ENCODE measurements at places on chromosomes 16 and 17.

- DNase-seq = no peak
Observed at GRCh38 chr16:48430890-48431289, 45.7 kb upstream of the SIAH1 start.

DNA sequence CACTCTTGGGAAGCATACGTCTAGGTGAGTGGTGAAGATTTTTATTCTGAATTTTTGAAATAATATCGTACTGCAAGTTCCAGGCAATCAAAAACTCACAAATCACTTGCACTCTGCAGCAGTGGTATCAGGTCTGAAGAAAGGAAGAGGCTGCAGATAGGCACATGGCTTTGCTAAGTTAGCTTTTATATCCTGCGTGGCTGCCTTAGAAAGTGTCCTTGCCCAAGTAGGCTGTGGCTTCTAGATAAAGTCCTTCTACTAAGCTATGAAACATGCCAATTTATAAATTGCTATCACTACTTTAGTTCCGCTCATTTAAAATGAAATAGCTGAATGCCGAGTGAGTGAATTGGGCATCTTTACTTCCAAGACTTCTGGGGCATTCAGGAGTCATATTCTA, 17.9 kb downstream of the WWOX start:
- DNase-seq = no peak

- no peak for DNase-seq
Observed at GRCh38 chr16:89841275-89841674, 13.0 kb downstream of the SPIRE2 start.

GRCh38 chr17:58693208-58693607, 806 bp downstream of the RAD51C start:
- DNase-seq = no peak

DNA sequence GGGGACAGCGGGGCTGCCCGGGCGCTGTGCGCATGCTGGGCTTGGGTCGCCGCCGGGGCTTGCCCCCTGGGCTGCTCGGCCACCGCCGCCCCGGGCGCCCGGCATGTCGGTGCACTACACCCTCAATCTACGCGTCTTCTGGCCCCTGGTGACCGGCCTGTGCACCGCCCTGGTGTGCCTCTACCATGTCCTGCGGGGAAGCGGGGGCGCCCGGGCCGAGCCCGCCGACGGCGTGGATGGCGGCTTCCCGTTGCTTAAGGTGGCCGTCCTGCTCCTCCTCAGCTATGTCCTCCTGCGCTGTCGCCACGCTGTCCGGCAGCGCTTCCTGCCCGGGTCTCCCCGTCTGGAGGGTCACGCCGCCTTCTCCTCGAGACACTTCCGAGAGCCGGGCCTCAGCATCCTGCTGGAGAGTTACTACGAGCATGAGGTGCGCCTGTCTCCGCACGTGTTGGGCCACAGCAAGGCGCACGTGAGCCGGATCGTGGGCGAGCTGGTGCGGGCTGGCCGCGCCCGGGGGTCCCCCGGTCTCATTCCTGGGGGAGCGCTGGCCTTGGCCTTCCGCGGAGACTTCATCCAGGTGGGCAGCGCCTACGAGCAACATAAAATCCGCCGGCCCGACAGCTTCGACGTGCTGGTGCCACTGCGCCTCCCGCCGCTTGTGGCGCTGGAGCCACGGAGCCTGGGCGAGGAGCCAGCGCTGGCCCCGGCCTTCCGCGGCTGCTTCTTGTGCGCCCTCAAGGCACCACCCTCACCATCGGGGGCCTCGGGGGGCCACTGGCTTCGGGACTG, 789 bp downstream of the ITPRIPL2 start:
- DNase-seq = peak; percentile 68

- no peak for DNase-seq
Observed at GRCh38 chr16:83215406-83216001, 588.7 kb downstream of the CDH13 start.

DNA sequence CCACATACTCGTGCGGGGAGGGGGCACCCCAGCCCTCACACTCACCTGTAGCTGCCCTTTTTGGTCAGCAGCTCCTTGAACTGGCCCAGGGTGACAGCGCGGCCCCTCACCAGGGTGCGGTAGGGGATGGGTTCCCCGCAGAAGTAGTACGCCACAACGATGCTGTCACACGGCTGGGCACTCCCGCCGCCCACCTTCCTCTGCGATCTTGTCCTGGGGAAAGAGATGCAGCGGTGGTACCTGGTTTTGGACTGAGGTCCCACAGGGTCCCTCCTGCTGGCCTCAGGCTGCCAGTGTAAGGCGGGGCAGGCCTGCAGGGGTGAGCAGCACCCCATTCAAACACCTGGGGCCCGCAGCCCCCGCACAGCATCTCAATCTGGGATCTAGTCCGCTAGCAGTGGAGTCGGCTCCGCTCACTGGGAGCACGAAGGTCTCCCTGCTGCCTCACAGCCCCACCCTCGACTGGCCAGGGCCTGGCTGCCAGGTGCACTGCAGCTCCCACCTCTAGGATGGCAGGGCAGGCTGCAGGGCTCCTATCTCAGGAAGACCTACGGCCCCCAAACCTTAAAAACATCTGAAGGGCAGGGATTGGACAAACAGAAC, 6.5 kb downstream of the PDIA2 start:
- DNase-seq = no peak

- no peak for DNase-seq
Observed at GRCh38 chr17:12995106-12995895, 22.5 kb downstream of the ELAC2 start.

DNA sequence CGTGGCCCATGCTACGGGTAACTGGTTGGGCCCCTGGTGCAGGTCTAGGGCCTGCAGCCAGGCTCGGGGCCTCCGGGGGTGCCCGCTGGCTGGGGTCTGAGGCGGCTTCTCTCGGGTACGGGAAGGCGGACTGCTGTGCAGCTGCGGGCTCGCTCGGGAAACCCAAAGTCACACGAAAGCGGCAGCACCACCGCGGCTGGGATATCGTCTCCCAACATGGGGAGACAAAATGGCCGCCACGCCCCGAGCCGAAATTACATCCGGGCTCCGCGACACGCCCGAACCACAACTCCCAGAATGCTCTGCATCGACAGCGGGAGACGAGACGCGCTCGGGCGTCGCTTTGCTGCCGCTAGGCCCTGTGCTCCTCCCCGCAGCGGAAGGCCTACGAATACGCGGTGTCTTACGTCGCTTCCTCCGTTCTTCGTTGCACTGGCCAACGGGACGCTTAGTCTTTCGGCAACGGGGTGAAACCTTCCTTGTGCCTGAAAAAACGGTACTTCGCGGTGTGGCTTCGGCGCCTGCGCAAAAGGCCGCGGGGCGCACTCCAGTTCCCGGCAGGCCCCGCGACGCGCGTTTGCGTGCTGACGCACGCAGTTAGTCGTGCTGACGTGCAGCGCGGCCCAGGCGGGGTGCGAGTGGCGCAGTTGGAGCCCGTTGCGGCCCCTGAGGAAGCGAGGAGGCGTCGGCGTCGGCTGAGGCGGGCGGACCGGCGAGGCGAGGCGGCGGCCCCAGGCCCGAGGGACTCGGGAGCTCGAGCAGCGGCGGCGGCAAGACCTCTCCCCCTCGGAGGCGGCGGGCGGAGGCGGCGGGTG, at the start of gene SRRM2:
SRRM2 (plus strand) TSS at position 604 of the 815 bp plus-strand sequence. CDS start 3,727 bp downstream, outside the sequence.
- DNase-seq = peak; percentile 95

DNA sequence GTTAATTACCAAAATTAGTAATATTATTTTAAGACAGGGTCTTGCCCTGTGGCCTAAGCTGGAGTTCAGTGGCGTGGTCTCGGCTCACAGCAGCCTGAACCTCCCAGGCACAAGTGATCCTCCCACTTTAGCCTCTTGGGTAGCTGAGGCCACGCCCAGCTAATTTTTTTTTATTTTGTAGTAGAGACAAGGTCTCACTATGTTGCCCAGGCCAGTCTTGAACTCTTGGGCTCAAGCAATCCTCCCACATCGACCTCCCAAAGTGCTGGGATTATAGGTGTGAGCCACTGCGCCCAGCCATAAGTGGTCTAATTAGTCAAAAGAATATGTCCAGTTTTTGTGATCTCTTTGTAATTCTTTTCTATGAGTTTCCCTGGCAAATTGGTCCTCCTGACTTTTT, 12.0 kb upstream of the CFDP1 start:
- DNase-seq = no peak

DNA sequence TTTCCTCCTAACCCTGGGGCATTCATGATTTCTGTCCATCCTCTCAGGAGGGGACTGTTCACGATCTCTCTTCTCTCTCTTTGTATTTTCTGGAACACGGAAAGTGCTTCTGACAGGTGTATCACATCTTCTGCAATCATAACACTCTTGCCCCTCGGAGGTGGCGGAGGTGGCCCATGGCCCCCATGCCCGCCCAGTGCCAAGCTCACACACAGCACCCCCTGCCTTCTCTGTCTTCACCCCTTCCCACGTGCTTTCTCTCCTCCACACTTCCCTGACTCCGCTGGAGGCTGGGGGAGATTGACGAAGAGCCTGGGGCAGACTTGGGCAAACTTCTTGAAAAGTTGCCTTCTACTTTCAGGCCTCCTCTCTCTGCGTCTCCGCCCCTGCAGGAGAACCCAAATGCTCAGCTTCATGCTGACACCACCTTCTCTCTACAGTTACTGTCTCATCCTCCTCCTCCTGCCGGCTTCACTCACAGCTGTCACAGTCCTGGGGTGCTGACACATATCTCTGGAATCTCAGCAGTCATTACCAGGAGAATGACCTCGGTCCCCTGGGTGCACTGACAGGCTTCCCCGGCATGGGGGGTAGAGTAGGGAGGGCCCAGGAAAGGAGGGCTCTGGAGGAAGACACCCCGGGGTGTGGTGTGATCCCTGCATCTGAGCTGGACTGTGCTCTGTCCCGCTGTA, 127.1 kb downstream of the ENGASE start:
- DNase-seq = no peak

GRCh38 chr16:58487566-58488351, 12.2 kb upstream of the NDRG4 start:
- peak; percentile 87 for DNase-seq

DNA sequence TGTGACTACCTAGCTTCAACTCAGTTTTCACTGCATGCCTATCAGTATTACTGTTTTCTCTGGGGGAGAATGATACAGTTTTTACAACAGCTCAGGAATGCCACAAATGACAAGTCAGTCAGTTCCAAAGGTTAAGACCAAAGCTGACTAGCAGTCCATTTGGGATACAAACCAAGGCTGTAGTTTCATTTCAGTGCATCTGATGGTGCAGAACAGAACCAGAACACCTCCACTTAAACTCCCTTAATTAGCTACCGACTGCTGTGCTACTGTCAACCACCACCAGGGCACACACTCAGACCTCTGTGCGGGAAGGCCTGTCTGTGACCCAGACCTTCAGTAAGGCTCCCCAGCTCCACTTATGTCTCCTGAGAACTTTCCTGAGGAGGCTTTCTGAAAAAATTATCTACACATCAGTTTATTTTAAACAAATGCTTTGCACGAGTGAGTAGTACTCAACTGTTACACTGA, 20.4 kb downstream of the NFE2L1 start:
- DNase-seq = no peak

- peak; percentile 63 for DNase-seq
Observed at GRCh38 chr17:17300624-17301568, 2.3 kb upstream of the NT5M start.

GRCh38 chr16:87037012-87037411, 280.2 kb downstream of the C16orf95 start:
- no peak for DNase-seq

- peak; percentile 20 for DNase-seq
Observed at GRCh38 chr16:8798174-8798527, 512 bp downstream of the PMM2 start.

DNA sequence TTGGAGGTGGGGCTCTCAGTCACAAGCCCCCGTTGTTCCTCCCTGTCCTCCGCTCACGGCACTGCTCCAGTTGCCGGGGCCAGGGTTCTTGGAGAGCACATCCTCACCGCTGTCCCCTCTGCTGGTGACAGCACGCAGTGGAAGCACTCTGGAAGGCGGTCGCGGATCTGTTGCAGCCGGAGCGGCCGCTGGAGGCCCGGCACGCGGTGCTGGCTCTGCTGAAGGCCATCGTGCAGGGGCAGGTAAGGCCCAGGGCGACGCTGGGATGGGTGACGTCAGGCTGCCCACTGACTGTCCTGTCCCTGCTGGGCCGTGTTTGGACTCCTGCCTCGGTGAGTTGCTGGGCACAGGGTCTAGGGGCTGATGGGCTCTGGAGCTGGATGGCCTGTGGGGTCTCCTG, 5.4 kb downstream of the TSC2 start:
- DNase-seq = no peak

- DNase-seq = no peak
Observed at GRCh38 chr17:78999947-79000395, 9.6 kb downstream of the CANT1 start.

- no peak for DNase-seq
Observed at GRCh38 chr17:32185875-32186274, 43.6 kb downstream of the RHOT1 start.

GRCh38 chr16:912684-913613, 57.8 kb downstream of the LMF1 start:
- peak; percentile 56 for DNase-seq

- DNase-seq = peak; percentile 64
Observed at GRCh38 chr17:57899822-57900221, 50.0 kb upstream of the MRPS23 start.

DNA sequence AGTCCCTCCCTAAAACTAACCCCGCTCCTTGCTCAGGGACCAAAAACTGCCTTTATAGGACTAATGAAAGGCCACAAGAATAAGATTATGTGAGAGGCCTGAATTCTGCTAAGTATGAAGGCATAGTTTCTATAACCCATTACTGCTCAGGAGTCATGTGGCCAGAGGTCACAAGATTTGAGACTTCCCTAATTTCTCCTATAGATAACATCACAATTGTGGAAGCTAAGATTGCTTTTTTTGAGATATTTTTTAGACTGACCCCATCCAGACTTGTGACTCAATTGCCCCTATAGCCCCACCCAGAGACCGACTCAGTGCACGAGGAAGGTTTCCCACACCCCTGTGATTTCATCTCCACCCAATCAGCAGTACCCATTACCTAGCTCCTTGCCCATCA, 504.1 kb upstream of the GOT2 start:
- no peak for DNase-seq

GRCh38 chr17:811051-811784, 29.1 kb downstream of the MRM3 start:
- DNase-seq = no peak

DNA sequence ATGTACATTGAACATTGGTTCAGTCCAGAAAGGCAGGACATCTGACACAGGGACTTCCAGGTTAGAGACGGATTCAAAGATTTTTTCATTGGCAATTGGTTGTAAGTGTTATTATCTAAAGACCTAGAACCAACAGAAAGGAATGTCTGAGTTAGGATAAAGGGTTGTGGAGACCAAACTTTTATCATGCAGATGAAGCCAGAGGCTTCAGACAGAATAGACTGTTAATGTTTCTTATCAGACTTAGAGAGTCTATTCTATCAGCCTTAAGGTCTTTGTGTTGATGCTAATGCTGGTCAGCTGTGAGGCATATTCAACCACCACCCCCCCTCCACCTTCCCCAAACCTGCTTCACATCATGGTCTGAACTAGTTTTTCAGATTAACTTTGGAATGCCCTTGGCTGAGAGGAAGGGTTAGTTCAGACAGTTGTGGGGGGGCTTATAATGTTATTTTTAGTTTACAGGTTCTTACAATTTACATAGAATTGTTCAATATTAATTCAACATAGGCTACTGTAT, 2.1 kb upstream of the ITGB3 start:
- DNase-seq = no peak

Measured in body of pancreas (tissue), 4 donors.